ENCODE measurements at places on chromosomes 11 and 22. TPM values are rescaled to one million over a fixed set of nuclear protein-coding genes. Genes with fewer than 3 reads are reported as not detected.

DNA sequence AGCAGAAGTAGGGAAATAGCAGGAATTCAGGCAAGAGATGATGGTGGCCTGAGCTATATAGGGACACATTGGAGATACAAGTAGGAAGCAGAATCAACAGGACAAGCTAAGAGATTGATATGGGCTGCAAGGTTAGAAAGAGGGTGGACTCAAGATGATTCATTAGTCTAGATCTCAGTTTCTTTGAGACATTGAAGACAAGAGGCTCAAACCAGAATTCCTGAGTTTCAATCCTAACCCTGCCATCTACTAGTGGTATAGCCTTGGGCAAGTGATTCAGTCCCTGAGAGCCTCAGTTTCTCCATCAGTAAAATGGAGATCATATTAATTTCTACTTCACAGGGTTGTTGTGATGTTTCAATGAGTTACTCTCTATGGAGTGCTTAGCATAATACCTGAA lies 53.1 kb upstream of the NAV2 start:
- DNase-seq = no peak

DNA sequence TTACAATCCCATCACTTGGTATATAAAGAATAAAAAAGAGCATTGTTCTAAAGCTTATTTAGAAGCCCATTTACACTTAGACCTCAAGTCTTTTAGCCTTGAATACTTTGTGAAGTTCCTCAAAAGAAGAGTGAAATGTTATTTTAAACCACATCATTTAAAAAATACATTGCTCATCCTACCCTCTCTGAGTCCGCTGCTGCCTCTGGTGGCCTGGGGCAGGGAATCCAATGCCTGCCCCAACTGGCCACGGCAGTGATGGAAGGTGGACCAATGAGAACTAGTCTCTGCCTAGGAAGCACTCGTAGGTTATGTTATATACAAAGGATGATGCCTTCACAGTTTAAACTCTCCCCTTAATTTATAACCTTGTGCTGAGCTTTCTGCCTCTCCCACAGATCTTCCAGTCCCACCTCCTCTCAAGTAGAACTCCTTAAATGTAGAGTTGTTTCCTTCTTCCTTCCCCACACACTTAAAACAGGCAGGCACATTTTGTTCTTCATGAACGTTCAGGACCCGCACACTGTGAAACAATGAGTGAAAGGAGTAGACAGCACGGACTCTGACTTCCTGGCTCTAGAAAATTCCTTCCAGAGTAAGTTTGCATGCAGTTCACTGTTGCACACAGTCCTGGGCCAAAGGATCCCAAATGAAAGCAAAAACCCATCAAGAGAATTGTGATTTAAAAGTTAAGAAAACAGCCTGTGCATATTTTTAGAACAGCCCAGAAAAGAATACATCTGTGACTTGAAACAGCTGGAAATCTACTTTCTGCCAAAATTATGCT lies 167.8 kb downstream of the RRAS2 start:
- DNase-seq = no peak

- DNase-seq = no peak
Observed at GRCh38 chr11:43269254-43269918, 42.4 kb upstream of the API5 start.

DNA sequence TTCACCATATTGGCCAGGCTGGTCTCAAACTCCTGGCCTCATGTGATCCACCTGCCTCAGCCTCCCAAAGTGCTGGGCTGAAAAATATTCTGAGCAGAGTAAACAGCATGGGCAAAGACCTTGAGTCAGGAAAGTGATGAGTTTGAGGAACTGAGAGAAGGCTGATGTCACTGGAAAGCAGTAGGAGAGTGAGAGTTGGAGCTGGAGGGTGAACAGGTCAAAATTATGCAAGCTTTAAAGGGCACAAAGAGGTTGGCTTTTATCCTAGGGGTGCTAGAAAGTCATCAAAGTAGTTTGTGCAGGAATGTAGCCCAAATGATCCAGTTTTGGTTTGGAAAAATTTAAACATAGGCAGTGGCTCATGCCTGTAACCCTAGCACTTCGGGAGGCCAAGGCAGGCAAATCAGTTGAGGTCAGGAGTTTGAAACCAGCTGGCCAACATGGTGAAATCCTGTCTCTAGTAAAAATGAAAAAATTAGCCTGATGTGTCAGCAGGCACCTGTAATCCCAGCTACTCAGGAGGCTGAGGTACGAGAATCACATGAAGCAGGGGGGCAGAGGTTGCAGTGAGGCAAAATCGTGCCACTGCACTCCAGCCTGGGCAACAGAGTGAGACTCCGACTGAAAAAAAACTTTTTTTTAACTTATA lies 44.7 kb upstream of the CXCR5 start:
- no peak for DNase-seq

GRCh38 chr11:69682681-69683326 lies 7.7 kb upstream of the LTO1 start:
- DNase-seq = no peak

- DNase-seq = no peak
Observed at GRCh38 chr11:92857407-92857806, 112.0 kb upstream of the MTNR1B start.

PTPN5 gene
- polyA plus RNA-seq = 0.81 TPM

FLRT1 gene
- 3.3 TPM for polyA plus RNA-seq

C11orf87 gene
- 0.22 TPM for polyA plus RNA-seq

DCDC1 gene
- polyA plus RNA-seq = 6.9 TPM

SYT13 gene
- polyA plus RNA-seq = 12.6 TPM

KRTAP5-9 gene
- polyA plus RNA-seq = 1.2 TPM

ASPHD2 gene
- 4.4 TPM for polyA plus RNA-seq

Measured in left kidney (tissue), 8 donors.